ENCODE measurements at places on chromosomes 5 and 9. TPM values are rescaled to one million over a fixed set of nuclear protein-coding genes. Genes with fewer than 3 reads are reported as not detected.

DNA sequence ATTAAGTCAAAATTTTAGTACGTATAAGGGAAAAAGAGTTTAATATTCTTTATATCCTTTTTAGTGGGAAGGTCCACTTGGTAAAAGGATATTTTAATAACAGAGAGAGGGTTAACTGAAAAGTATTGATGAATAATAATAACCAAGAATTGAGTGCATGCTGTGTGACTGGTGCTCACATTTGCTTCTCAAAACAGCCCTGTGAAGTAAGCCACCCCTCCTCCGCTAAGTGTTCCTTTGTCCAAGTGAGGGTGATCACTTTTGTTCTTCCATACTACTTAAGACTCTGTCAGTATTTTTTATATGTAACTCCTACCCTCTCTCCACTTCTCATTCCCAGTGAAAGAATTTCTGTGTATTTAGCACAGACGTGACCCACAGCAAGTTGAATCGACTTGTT, 51.5 kb downstream of the SLC44A1 start:
- no peak for DNase-seq

TERT gene
- total RNA-seq, result 0.10 TPM

- DNase-seq, result no peak
These were observed 127.7 kb downstream of the NR3C1 start for GRCh38 chr5:143275512-143276363.

PFN3 gene
- not detected for total RNA-seq

GBGT1 gene
- 1.2 TPM for total RNA-seq

INSL6 gene
- not detected for total RNA-seq

DNA sequence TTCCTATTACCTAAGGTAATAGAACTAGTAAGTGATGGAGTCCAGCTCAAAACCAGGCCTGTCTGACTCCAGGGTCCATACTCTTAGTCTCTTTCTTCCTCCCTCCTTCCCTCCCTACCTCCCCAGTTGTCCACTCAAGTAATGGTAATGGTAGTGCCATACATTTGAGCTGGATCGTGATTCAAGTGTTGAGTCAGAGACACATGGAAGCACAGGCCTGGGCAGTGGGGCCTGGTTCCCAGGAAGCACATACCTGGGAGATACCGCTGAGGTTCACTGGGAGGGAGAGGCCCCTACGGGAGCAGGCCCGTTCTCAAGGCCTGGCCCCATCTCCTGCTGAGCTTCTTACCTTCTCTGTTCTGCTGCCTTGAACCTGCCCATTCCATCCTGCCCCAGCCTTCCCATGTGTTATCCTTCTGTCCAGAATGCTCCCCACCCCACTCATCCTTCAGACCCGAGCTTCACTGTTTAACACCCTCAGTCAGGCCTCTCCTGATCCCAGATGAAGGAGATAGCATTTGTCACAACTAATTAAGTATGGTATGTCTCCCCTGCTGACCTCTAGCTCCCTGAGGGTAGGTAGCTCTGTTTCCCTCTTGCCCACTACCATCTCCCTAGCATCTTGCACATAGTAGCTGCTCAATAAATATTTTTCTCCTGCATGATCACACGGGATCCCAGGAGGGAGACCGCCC, 13.8 kb downstream of the URM1 start:
- DNase-seq, result no peak
